Kidney glomerular epithelial cell (primary cell): ENCODE measurements at places on chromosomes 5 and 9.

DNA sequence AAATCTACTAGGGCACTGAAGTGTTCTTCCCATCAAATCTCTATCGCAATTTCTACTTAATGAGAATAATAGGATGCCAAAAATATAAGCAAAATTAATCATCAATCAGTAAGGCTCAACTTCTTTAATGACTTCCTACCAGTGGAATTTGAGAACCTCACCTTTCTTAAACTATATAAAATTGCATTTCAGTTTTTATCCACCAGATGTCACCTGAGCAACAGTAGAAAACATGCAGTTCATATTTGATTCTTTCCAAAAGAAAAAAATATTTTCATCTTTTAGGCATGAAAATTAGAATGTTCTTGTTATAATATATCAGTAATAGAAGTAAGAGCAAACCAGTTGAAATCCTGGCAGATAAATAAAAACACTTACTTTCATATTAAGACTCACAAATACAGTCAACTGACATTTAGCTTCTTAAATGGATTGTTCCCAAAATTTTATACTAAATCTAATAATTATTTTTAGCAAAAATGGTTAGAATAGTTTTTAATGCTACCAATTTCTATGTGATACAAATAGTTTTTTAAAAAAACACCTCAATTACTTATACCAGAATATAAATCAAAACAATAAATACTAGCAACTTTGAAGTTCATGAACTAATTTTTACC, 13.4 kb upstream of the CCDC112 start:
- peak; percentile 48 for DNase-seq

DNA sequence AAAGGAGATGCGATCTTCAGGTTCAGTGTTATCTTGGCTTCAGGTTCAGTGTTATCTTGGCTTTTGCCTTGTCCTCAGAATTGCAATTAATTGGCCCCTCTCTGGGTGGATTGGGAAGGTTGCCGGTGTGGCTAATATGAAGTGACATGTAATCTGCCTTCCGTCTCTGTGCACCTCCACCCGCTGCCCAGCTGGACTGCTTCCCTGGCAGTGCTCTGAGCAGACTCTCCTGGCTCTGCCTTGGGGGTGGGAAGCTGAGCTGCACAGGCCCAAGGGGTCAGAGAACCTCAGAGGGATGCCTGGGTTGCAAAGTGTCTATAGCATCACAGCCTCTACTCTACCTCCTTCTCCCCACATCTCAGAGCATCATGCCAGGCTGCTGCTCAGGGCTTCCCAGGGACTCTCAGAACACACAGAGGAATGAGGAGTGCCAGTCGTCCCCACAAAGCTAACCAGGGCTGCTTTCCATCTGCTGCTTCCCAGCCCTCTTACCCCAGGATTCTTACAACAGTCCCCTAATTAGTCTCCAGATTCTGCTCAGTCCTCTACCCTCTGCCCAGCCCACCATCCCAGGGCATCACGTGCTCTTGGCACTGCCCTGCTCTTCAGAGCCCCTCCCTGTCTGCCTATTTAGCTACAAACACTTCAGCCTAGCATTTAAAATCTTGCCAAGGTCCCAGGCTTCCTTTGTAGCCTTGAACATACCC, 54.4 kb upstream of the AFAP1L1 start:
- no peak for DNase-seq

GRCh38 chr5:173835661-173836060, 52.5 kb upstream of the CPEB4 start:
- DNase-seq, result no peak

GRCh38 chr9:134551644-134552348, 89.8 kb upstream of the COL5A1 start:
- DNase-seq, result peak; percentile 64

DNA sequence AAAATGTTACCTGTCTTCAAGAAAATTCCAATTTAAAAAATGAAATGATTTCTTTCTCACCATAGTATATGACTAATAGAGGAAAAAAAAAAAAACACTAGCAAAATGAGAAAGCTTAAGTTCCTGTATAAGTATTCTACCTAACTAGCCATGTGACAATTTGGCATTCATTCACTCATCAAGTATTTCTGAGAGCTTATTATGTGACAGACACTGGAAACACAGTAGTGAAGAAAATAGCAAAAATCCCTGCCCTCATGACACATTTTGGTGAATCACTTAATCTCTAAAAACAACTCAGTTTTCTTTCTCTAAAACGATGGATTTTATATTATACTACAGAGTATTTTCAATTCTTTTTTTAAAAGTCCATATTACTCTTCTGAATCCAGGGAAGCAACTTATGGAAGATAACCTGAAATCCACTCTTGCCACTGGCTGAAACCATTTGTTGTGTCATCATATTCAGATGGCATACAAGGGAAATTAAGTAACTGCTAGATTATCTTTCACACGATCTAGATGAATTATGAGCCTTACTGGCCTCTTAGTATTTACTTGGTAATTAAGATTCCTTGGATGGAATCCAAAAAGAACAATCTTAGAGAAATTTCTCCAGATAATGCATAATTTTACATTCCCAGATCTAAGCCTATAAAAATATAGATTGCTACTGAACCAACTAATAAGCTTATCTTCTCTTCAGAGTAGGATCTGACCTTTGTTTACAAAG, 5.5 kb downstream of the PTBP3 start:
- peak; percentile 26 for DNase-seq

GRCh38 chr5:160213537-160213936, 15.8 kb upstream of the FABP6 start:
- no peak for DNase-seq

- no peak for DNase-seq
Observed at GRCh38 chr5:168660691-168661090, 81.5 kb upstream of the PANK3 start.

- DNase-seq, result no peak
Observed at GRCh38 chr5:150406723-150407095, 6.0 kb downstream of the CD74 start.
